ENCODE measurements at places on chromosomes 1 and 21.

- no peak for DNase-seq
These were observed 8.0 kb downstream of the TRNAU1AP start for GRCh38 chr1:28560886-28561285.

- no peak for DNase-seq
These were observed 76.8 kb downstream of the POU2F1 start for GRCh38 chr1:167297222-167298214.

- no peak for DNase-seq
These were observed 39.4 kb downstream of the PTAFR start for GRCh38 chr1:28136922-28137613.

DNA sequence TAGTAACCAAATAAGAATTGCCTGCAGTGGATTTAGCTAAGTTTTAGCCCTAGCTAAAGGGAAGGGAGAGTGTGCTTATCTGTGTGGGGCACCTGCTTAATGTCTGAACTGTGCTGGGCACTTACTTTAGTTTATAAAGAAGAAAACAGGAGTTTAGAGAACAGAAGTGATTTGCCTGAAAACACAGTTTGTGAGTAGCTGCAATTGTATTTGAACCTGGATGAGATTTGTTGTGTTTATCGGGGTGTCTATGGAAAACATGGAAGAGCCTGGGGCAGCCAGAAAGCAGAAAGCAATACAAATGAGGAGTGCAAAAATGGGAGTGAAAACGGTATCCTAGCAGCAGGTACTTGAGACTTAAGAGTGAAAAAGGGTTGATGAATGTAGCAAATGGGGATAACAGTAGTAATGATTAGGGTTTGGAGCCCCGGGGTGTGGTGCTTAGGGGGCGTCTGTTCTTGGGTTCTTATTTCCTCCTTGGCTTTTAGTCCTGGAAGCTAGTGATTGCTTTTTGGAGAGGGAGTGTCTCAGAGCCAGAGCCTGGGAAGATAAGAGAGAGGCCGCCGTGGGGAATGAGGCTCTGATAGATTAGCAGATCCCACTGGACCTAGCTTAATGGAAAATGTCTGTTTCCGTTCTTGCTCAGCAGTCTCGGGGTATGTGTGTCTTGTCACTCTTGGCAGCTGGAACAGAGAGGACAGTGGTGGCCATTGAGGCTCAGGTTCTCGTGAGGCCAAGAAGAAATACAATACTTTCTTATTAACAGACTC lies 5.6 kb downstream of the PRCC start:
- DNase-seq: no peak

DNA sequence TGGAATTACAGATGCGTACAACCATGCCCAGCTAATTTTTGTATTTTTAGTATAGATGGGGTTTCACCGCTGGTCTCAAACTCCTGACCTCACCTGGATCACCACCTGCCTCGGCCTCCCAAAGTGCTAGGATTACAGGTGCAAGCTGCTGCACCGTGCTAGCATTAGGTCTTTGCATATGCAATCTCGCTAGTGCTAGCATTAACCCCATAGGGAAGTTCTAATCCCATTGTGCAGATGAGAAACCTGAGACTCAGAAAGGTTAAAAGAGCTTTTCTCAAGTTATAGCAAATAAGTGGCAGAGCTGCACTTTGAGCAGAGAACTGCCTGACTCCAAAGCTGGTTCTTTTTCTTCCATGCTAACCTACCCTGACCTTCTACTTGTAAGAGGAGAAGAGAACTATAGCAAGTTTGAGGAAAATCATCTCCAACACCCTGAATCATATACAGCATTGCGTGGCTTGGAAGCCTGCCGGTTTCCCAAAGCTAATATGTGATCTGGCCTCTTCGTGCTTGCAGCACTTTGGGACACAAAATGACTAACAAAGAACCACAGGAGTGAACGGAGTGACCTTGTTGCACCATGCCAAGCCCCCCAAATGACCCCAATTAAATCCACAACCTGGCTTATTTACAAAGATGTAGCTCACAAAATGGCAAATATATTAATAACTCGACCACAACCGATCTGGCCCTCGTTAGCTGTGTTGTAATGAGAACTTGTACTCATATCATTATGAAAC lies 185.1 kb downstream of the TM2D1 start:
- DNase-seq: no peak

- DNase-seq: no peak
These were observed 253.2 kb downstream of the TOMM20 start for GRCh38 chr1:234875328-234875952.

DNA sequence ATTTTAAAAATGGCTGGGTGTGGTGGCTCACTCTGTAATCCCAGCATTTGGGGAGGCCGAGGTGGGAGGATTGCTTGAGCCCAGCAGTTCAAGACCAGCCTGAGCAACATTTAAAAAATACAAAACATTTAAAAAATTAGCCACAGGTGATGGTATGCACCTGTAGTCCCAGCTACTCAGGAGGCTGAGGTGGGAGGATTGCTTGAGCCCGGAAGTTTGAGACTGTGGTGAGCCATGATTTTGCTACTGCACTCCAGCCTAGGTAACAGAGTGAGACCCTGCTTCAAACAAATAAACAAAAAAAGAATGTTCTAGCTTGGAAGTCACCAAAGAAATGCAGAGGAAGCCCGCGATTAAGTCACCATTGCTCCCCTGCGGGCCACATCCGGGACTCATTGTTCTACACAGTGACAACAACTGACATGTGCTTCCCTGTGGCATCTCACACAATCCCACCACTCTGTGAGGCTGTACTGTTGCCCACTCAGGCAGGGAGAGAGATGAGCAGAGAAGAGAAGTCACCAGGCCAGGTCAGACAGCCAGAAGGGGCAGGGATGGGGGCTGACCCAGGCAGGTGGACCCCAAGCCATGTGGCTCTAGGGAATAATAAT lies 18.4 kb upstream of the SPATC1L start:
- no peak for DNase-seq

- DNase-seq: no peak
These were observed 7.1 kb downstream of the TMEM54 start for GRCh38 chr1:32894019-32894600.

- no peak for DNase-seq
These were observed 379.8 kb downstream of the PTPRC start for GRCh38 chr1:199018471-199019135.

- DNase-seq: no peak
These were observed 7.0 kb upstream of the ANGPTL1 start for GRCh38 chr1:178877896-178878295.
